ENCODE measurements at places on chromosomes 5 and 9. TPM values are rescaled to one million over a fixed set of nuclear protein-coding genes. Genes with fewer than 3 reads are reported as not detected.

DNA sequence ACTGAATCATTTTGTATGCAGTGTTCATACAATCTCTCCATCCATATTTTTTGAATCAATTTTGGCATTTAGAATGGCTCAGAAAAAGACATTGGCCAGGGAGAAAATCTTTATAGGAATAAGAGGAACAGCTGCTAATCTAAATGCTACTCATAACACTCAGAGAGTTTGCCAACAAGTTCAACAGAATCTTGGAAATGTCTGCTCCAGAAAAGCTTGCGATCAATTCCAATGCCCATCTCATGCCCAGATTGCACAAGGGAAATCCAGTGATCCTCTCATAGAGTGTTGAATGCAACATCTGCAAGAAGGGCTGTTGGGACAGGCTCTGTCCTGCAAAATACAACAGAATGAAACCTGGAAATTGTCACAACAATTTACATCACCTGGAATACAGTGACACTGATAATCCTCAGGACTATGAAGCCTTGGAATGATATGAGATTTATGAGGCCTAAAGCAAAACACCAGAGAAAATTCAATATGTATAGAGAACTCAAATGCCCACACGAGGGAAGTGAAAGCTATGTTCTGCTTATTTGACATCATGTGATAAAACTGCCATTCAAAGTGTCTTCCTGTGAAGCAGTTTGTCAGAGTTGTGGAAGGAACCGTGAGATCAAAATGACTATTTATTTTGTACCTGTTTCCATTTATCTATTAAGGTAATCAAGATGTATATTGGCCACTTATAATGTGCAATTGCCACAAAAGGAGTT, 190.1 kb downstream of the PARP8 start:
- ATAC-seq, result no peak

DNA sequence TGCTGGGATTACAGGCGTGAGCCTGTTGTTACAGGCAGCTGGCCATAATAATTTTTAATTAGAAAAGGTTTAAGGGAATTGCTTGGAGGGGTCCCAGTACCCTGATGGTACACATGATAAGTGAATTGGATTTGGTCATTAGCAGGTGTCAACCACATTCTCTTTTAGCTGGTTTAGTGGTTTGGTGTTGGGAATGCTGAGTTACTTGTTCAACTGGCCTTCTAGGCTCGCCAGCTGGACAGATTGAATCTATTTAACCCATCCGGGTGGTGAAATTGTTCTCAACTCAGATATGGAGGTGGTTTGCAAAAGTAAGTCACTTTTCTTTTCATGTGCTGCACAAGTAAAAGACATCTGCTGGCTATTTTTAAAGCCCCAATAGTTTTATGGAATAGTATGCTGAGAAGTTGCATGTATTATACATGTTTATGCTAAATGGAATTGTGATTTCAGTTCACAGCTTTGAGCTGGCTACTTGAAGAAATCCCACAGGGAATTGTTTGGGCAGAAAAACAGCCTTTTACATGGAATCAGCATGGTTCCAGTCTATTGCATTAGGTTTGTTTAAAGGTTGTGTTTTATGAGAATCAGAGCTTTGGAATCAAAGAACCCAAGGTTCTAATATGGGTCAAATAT, 149.8 kb upstream of the SLC28A3 start:
- ATAC-seq, result no peak

- ATAC-seq, result no peak
Measured at GRCh38 chr5:141608046-141608445, 10.8 kb downstream of the DIAPH1 start.

DNA sequence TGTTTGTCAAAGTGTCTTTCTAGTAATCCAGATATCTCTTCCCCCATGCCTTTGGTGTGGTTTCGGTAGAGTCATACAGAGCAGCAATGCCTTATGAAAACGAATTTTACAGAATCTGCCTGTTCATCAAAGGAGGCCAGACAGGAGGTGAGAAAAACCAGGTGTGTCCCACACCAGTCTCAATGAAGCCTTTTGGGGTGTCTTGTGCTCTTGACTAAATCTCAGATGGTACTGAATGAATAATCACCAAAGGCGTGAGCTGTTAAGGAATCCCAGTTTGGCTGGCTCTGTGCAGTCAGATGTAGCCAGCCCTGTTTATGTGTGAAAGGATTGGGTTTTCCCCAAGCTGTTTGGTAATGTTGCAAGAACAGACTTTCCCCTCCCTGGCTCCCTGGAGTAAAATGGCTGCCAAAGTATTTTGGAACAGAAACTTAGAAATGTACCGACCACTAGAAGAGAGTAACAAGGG, 70.8 kb upstream of the CDKN2B start:
- peak; percentile 95 for ATAC-seq

- no peak for ATAC-seq
Measured at GRCh38 chr9:95242613-95243012, 74.9 kb downstream of the FANCC start.

Gene PDCD1LG2
- 0.32 TPM for total RNA-seq

Gene OBP2B
- not detected for total RNA-seq

Gene HK3
- 1.4 TPM for total RNA-seq

Gene BTNL9
- 2.5 TPM for total RNA-seq

Gene TRIP13
- 12.5 TPM for total RNA-seq

Gene NRG2
- total RNA-seq, result 1.9 TPM
